SK-N-DZ (cell line): ENCODE measurements at places on chromosomes 12 and 14.

DNA sequence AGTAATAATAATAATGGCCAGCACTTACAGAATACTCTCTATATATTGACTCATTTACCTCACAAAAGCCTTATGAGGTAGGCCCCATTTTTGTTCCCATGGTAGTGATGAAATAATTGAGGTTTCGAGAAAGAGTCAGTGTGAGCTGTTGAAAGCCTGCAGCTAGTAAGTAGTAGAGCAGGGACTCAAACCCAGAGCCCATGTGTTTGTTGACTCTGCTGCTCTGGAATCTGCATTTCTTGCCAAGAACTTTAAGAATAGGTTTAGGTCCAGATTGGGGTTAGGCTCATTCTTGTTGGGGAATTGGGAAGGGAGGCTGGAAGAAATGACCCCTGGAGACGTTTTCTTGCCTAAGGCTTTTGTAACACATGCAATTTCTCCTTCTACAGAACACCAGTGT is 27.9 kb downstream of the DYRK4 start:
- DNase-seq, result no peak

- DNase-seq, result no peak
Observed at GRCh38 chr12:13204428-13204827, 7.9 kb downstream of the EMP1 start.

GRCh38 chr14:28142400-28143015 is 624.1 kb upstream of the FOXG1 start:
- peak; percentile 49 for DNase-seq

DNA sequence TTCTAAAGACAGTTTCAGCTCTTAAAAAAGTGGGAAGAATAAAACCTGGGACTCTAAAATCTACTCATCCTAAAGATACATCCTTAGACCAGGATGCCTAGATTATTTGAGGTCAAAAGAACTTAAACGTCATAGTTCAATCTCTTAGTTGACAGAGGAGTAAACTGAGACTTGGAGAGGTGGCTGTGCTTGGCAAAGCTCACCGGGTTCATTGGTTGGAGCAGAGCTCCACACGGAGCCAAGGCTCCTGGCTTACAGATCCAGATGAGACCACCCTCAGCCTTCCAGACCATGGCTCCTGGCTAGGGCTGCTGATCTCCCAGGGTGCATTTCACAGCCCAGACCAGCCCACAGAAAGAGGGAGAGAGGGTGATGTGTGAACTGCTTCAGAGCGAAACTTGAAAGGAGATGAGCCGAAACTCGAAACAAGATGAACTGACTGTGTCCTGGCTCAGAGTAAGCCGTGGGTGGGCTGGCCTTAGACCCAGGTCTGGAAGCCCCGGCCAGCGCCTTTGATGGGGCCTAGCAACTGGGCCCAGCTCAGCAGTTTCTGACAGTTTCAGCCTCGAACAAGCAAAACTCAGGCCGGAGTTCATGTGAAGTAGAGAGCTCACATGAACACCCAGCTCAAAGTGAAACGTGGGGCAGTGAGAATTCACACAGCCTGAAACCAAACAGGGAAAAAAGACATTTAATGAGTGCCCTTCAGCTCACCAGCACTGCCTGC is 1044.8 kb downstream of the BCL11B start:
- no peak for DNase-seq

GRCh38 chr12:124433147-124433874 is 134.1 kb downstream of the NCOR2 start:
- no peak for DNase-seq

DNA sequence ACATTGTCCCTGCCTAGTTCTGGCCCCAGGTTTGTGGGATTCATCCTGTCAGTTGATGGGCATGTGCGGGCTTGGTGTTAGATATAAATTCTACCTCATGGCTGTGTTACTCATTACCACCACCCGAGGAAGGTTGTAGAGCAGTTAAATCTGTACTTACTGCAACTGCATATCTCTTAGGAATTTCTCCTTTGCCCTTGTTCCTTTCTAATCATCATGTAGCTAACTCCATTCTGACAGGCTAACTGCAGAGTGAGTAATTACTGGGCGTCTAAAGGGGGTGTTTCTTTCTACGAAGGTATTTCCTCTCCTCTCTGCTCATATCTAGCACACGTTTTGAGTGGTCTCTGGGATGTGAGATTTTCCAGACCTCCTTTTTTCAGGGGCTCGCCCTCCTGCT is 1076.7 kb downstream of the TMTC2 start:
- no peak for DNase-seq

- DNase-seq, result no peak
Observed at GRCh38 chr14:106802413-106803364, 1276.3 kb downstream of the TMEM121 start.

DNA sequence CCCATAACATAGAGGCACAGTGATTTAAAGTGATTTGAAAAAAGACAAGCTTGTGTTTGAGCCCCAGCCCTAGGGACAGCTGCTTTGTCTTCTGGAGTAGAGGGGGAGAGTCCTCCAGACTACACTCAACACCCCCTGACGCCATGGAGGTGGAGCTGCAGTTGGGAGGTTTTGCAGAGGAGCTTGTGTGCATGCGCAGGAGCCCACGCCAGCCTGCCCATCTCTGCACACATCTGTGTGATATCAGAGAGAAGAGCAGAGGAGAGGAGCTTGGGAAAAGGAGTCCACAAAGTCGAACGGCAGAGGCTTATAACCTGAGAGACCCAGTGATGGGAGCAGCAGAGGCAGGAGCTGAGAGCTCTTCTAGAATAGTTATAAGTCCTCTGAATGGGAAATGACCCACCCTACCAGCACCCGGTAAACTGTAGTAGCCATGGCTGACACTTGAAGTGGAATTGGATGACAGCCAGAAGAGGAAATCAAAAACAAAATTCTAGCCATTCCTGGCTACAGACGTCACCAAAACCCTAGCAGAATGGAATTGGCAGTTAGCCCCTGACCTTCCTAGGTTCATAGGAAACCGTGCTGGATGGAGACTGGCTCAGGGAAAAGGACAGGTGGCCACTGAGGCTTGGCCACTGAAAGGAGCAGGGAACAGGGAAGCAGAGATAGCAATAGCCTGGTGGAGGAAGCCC is 185.1 kb upstream of the VASH1 start:
- DNase-seq, result no peak

DNA sequence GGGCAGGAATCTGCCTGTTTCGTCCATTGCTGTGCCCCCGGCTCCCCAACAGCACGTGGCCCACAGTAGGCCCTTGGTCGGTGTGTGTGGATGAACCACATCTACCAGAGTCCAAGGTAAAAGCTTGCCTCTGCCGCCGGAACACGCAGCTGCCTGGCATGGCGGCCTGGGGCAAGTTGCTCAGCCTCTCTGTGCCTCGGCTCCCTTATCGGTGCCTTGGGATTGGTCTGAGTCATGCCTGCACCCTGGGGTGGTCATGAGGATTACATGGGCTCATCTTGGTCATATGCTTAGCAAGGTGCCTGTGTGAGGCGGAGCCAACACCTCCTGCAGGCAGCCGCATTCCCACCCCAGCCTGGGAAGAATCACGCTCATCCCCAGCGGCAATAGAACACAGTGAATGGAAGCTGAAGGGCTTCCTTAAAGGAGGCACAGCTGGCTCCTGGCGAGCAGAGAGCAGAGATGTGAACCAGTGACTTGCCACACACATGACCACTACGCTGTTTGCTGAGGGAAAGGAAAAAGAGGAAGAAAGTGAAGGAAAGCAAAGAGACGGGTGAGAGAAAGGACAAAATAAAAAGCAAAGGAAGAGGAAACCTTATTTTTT is 5.5 kb upstream of the SCARB1 start:
- DNase-seq, result no peak

DNA sequence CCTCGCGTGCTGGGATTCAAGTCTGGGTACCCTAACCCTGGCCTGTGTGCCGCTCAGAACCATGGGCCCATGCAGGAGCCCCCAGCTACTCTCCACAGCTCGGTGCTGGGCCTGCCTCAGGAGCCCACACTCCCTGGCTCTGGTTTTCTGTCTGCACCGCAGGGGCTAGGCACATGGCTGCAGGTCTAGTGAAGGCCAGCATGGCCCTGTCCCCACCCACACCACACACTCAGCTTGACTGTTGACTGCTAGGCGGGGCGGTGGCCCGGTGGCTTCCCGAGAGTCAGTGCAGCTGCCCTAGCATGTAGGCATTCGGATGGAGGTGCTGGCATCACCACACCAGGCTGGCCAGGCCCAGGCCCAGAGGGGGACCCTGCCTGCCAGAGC is 7.9 kb downstream of the INF2 start:
- DNase-seq, result no peak

DNA sequence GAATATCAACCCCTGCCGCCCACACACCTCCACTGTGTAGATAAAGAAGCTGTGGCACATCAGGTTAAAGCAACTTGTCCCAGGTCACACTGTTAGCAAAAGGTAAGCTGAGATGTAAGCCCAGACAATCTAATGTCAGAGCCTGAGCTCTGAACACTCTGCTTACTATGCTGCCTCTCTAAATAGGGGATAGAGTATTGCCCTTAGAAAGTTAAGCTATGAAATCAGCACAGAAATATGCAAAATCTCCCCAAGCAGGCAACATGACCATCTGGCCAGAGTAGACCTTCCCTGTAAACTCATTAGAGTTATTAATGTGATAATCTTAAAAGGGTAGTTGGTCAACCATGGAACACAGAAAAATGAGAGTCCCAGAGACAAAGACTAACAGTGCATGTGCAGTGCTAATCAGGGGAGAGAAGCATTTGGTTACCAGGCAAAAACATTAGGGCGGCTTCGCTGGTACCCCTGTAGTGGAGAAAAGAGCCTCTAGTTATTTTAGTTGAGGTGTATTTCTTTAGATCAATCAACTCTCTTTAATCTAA is 171.0 kb downstream of the BTG1 start:
- no peak for DNase-seq

GRCh38 chr14:104226421-104227383 is 88.3 kb downstream of the KIF26A start:
- no peak for DNase-seq

- DNase-seq, result no peak
Observed at GRCh38 chr12:59695379-59695778, 99.5 kb downstream of the SLC16A7 start.

GRCh38 chr12:121799842-121800693 is 3.7 kb upstream of the SETD1B start:
- DNase-seq, result peak; percentile 56

- DNase-seq, result no peak
Observed at GRCh38 chr14:56241461-56241860, 123.2 kb downstream of the PELI2 start.

- no peak for DNase-seq
Observed at GRCh38 chr12:95151821-95152220, 65.4 kb downstream of the FGD6 start.

GRCh38 chr14:32364941-32365340 is 35.8 kb downstream of the AKAP6 start:
- DNase-seq, result peak; percentile 65

DNA sequence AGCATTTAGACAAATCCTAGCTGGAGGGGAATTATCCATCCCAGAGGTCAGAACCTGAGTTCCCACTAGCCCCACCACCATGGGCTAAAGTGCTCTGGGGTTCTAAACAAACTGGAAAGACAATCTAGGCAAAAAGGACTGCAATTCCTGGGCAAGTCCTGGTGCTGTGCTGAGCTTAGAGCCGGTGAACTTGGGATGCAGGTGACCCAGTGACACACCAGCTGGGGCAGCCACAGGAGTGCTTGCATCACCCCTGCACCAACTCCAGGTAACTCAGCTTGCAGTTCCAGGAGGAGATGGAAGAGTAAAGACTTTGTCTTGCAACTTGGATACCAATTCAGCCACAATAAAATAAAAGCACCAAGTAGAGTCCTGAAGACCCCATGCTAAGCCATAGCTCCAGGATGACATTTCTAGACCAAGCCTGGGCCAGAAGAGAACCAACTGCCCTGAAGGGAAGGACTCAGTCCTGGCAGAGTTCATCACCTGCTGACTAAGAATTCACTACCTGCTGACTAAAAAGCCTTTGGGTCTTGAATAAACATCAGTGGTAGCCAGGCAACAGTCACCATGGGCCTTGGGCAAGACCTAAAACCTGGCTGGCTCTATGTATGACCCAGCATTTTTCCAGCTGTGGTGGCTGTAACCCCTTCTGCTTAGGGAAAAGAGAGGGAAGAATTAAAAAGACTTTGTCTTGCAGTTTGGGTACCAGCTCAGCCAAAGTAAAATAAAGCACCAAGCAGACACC is 223.4 kb upstream of the DIO2 start:
- no peak for DNase-seq

DNA sequence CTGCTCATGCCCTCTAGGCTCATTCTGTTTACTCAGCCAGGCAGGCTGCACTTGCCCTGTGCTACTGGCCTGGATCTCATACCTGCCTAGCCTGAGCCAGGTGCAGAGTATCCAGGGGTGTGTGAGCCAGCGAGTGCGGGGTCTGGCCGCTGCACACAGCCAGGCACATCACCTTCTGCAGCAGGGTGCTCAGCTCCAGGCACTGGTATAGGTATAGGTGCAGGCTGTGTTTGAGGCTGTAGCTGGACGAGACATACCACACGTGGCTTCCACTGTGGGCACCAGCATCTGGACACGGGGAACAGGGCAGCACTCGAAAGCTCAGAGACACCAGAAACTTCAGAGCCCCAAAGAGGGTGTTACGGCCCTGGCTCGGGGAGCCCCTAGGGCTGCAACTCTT is 424.2 kb downstream of the RERGL start:
- no peak for DNase-seq

- DNase-seq, result no peak
Observed at GRCh38 chr12:120849765-120850164, 54.4 kb downstream of the SPPL3 start.

DNA sequence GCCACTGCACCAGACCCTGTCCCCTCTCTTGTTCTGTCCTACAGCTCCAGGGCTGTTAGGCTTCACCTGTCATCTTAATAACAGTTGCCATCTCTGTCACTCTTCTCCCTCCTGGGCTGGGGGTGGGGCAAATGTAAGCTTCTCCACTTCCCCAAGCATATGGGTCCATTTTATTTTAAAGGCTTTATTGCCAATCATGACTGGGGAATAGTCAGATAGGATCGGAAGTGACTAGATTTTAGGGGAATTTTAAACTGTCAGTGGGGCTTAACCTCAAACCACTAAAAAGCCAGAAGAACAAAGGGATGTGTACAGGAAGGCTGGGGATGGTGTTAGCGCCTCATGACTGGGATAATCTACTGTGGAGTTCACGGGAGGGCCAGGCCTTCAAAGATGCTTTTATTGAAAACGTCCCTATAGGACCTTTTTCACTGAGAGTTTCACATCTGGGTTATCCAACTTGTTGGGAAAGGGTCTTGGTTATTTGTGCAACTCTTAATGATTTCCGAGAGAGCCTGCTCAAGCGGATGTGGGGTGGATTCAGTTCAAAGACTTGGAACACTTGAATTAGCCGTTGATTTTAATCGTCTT is 41.6 kb downstream of the CHST11 start:
- peak; percentile 58 for DNase-seq
